ENCODE measurements at places on chromosomes 4 and X. TPM values are rescaled to one million over a fixed set of nuclear protein-coding genes. Genes with fewer than 3 reads are reported as not detected.

FAM133A gene
- 0.08 TPM for polyA plus RNA-seq

ATOH1 gene
- not detected for polyA plus RNA-seq

CT45A1 gene
- not detected for polyA plus RNA-seq

ADH1A gene
- polyA plus RNA-seq = 0.49 TPM

TMEM150C gene
- polyA plus RNA-seq = 4.0 TPM

FAM53A gene
- 1.3 TPM for polyA plus RNA-seq

IQCM gene
- polyA plus RNA-seq = not detected

ELOVL6 gene
- polyA plus RNA-seq = 7.7 TPM

MAOB gene
- polyA plus RNA-seq = 1.3 TPM

DNA sequence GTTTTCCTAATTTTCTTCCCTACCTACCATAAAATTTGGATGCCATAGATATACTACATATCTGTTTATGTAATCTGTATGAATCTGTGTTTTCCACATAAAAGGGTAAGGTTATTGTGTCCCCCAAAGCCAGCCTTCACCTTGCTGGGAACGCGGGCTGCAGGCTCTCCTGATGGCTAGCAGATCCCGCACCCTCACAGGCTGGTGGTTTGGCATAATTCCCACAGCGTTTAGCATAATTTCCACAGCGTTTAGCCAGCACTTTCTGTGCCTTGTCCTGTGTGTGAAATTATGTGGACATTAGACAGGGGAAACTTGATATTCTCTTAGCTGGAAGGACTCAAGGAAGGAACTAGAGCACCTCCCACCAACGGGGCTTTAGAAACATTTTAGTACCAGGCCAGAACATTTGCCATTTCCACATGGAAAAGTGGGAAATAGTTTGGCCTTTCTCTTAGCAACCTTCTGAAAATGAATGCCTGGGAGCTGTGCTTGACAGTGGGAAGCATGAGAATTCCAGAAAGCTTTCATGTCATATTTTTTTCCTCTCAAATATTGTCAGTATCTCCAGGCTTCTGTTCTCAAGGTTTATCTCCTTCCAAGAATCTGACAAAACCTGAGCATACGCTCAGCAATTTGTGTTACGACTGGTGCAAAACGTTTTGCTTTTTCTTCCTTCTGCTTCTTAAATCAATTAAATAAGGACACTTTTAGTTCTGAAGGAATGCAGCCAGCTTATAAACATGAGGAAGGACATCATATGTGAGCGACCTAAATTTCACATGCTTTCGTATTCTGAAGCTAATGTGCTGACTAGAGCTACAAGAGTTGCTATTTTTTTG is 67.9 kb downstream of the STK32B start:
- peak; percentile 46 for DNase-seq

DNA sequence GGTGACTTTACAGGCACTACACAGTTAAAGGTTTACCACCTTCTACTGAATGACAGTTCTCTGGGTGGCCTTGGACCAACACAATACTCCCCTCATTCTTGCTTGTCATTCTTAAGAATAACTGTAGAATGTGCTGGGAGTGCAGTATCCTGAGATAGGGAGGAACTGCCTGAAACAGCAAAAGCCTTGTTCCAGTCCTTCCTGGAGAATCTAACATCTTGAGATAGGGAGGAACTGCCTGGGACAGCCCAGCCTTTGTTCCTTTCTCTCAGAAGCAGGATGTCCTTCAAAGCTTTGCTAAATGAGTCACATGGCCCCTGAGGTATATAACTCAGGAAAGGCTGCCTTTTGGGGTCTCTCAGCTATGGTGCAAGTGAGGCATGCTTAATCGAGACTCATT is 145.7 kb upstream of the MBNL3 start:
- DNase-seq = no peak

DNA sequence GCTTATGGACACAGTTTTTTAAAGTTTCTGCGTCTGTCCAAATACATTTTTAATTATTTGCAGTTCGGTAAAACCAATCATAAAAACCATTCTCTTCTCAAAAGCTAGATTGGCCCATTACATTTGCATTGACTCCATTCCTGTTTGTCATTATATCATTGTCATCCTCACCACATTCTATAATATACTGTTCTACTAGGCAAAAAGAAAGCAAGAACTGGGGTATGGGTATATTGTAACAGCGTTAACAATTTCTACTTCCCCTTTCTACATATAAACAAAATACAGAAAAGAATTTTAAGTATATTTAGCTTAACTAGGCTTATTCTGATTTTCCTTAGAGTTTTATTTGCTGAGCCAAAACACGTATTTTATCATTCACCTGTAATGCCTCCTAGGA is 91.8 kb downstream of the RAP1GDS1 start:
- DNase-seq = no peak

DNA sequence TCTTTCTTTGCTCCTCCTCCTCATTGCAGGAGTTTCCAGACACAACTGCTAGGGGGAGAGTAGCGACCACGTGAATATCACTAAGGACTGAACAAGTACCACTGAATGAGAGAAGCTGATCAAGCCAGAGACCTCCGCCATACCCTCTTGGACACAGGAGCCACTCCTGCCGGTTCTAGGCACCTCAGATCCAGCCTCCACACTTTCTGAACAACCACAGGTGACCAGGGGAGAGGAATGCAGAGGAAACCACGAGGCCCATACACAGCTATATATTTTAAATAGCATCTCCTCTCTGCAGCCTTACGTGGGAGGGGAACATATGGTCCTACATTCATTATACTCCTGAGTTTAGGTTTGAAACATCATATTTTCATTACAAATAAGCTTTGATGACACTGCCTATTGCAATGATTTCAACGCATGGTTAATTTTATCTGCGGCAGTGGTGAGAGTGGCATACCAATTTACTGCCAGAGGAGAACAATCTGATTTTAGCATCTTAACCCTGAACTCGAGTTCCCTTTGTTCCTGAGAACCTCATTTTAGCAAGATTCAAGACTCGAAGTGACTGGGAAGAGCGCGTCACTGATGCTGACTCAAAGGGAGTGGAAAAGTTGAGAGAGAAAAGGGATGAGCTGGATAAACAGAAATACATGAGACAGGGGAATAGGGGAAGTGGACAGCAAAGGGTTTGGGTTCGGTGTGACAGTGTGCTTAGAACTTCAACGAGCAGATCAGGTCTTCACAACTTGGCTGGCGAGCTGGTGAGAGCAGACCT is 231.7 kb upstream of the PPARGC1A start:
- no peak for DNase-seq

DNA sequence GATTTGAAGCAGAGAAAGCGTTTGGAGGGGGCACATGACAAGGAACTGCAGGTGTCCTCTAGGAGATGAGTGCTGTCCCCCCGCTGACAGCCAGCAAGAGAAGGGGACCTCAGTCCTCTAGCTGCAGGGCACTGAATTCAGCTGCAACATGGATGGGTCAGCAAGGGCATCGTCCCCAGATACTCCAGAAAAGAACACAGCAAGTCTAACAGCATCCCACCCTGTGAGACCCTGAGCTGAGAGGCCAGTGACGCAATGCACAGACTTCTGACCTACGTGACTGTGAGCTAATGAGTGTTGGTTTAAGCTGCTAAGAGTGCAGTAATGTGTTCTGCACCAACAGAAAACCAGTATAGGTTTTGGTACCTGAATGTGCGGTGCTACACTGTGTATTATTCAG is 11.6 kb upstream of the CENPVL2 start:
- no peak for DNase-seq

DNA sequence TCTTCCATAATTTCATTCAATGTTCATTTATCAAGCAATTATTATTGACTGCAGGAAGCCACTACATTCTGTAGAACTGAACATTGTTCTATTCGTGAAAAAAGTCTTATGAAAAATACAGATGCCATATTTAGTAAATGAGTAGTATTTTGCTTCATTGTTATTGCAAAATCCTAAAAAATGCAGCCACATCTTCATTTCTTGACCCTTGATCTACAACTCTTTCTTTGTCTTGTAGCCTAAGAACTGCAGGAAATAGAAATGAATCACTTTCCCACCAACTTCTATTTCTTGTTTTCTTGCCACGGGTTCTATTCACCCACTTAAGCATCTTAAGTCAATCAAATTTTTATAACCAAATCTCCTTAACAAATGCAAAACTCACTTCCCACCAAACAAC is 63.3 kb downstream of the KCNIP4 start:
- DNase-seq = no peak

GRCh38 chr4:138540056-138540800 is 298.1 kb upstream of the SLC7A11 start:
- DNase-seq = no peak

DNA sequence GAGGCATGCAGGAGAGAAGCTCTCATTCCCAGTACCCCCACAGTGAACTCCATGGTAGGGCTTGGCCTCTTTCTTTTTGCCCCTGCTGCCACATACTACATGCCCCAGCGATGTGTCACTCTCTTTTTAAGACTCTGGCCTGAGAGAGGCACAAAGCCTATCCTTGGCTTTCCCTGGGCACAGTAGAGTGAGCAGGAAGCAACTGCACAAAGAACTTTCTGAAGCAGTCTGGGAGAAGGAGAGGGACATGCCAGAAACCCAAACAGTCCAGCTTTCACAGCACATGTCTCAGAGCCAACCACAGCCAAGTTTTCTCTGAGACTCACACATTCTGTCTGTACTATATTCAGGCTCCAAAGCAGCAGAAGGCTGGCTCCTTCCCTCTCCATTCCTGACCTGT is 7.9 kb upstream of the NALF2 start:
- no peak for DNase-seq

- DNase-seq = peak; percentile 71
These were observed 182.6 kb downstream of the GABRB1 start for GRCh38 chr4:47213971-47214370.

DNA sequence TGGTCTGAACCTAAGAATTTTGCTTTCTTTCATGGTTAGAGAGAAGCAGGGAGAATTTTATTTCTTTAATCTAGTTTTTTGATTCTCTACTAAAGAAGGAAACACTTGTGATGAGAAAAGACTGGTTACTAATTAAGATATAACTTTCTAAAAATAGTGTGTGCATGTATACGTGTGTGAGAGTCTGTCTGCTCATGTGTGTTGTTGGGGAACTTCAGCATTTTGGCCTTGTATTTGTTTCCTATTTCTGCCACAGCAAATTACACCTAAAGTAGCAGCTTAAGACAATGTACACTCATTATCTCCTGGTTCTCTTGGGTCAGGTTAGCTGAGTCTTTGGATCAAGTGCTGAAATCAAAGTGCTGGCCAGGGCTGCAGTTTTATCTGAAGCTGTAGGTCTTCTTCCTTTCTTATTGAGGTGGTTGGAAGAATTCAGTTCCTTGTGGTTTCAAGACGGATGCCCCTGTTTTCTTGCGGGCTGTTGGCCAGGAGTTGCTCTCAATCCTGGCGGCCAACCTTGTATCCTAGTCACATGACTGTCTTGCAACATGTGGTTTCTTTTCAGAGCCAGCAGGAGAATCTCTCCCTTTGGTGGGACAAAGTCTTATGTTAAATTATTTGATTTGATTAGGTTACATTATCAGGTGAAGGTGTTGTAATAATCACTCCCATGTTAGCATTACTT is 188.4 kb upstream of the CLNK start:
- no peak for DNase-seq

GRCh38 chrX:14295426-14295825 is 233.9 kb upstream of the GLRA2 start:
- DNase-seq = no peak

- peak; percentile 9 for DNase-seq
These were observed 31.3 kb downstream of the CXCL13 start for GRCh38 chr4:77636902-77637301.

- DNase-seq = no peak
These were observed 44.2 kb downstream of the DLG3 start for GRCh38 chrX:70488856-70489255.

DNA sequence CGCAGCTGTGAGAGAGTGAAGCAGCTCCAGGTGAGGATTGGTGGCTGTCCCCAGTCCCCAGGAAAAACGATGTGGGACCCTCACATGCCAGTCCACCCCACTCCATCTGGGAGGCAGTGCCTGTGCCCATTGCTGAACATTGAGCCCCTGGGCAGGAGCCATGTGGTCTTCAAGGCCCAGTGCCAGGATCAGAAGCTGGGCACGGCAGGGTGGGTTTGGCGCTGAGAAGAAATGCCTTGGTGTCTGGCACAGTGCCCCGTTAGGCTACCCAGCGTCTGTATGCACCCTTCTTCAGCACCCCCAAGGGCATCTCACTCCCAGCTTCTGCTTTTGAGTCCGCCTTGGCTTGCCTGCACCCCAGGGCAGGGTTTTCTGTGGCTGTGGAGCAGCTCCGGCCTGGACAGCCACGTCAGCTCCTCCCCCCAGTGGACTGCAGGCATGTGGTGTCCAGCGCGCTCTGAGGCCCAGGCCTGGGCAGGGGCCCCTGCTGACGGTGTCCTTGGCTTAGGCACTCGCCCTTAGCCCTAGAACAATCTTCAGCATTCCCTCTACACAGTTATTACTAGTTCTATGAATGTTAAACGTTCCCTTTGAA is 28.6 kb downstream of the RGS12 start:
- DNase-seq = peak; percentile 25

GRCh38 chr4:4862071-4862551 is 2.6 kb downstream of the MSX1 start:
- peak; percentile 52 for DNase-seq

DNA sequence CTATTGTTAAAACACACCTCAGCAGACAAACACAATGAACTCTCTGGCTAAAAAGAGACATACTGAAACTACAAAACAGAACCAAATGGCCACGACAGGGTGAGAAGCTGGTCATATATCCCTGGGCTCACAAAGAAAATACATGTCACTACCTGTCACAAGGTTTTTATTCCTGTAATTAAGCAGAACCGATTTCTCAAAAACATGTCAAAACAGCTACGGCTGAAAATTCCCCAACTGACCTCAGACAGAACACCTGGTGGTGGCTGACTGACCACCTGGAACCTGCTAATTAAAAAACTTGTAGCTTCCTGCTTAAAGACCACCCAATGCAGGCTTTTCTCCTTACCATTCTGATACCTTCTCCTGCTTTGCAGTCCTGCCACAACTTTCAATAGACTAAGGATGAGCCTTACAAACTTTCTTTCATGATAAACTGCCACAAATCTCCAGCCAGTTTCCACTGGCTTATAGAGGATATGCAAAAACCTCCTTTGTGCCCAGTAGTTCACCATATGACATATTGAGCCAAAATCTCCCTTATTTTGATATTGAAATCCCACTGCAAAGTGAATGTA is 571.9 kb downstream of the SPOCK3 start:
- no peak for DNase-seq

DNA sequence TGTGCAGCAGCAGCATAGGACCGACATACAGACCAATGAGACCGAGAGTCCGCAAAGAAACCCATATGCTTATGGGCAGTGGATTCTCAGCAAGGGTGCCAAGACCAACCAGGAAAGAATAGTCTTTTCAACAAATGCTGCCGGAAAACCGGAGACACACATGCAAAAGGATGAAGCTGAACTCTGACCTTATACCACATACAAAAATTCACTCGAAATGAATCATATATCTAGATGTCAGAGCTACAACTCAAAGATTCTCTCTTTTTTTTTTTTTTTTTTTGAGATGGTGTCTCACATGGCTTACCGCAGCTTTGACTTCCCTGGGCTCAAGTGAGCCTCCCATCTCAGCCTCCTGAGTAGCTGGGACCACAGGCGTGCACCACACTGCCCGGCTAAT is 16.0 kb upstream of the MXD4 start:
- no peak for DNase-seq

- no peak for DNase-seq
These were observed 79.9 kb upstream of the PCDH18 start for GRCh38 chr4:137611998-137612700.

- no peak for DNase-seq
These were observed 353.3 kb downstream of the ARHGAP24 start for GRCh38 chr4:85828027-85828890.

GRCh38 chr4:27428661-27429060 is 568.0 kb downstream of the STIM2 start:
- DNase-seq = peak; percentile 55

GRCh38 chrX:107153005-107153404 is 34.4 kb upstream of the RBM41 start:
- no peak for DNase-seq

GRCh38 chr4:99156992-99157391 is 12.9 kb upstream of the ADH4 start:
- no peak for DNase-seq
